ENCODE measurements at places on chromosomes 16 and 17.
A peak's percentile ranks its signal among the peaks of the same experiment; 100 is the strongest.

DNA sequence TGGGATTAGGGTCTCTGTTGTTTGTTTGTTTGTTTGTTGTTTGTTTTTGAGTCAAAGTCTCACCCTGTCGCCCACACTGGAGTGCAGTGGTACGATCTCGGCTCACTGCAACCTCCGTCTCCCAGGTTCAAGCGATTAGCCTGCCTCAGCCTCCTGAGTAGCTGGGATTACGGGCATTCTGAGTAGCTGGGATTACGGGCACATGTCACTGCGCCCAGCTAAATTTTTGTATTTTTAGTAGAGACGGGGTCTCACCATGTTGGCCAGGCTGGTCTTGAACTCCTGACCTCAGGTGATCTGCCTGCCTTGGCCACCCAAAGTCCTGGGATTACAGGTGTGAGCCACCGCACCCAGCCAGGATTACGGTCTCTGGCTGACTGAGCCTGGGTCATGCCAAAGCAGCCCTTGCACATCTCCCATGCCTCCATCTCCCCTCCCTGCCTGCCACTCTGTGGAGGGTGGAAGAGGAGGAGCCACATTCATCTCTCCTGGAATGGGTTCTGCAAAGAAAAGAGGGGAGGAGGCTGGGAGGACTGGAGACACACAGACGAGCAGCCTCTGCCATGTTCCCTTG is 59.2 kb downstream of the BEAN1 start:
- no peak for DNase-seq

DNA sequence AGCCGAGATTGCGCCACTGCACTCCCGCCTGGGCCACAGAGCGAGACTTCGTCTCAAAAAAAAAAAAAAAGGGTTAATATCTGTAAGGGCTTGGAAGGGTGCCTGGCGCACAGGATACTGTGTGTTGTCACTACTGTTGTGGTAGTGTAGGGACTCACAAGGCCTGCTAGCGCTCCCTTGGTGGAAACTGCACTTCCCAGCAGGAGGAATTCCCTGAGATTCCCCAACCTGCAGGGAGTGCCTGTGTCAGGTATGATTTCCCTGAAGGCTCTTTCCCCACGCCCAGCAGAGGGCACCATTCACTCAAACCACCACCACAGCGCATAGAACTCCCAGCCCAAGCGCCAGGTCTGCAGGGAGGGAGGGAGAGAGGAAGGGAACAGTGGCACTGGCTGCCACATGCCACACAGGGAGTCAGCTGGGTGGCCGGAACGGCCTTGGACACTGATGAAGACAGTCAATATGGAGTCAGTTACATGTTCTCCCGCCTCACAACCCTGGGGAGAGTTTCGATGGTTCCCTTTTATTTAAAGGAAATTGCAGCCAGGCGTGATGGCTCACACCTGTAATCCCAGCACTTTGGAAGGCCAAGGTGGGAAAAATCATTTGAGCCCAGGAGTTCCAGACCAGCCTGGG is 32.7 kb upstream of the CDH1 start:
- DNase-seq, result peak; percentile 65

GRCh38 chr17:80663781-80664206 is 119.2 kb downstream of the RPTOR start:
- DNase-seq, result peak; percentile 33

DNA sequence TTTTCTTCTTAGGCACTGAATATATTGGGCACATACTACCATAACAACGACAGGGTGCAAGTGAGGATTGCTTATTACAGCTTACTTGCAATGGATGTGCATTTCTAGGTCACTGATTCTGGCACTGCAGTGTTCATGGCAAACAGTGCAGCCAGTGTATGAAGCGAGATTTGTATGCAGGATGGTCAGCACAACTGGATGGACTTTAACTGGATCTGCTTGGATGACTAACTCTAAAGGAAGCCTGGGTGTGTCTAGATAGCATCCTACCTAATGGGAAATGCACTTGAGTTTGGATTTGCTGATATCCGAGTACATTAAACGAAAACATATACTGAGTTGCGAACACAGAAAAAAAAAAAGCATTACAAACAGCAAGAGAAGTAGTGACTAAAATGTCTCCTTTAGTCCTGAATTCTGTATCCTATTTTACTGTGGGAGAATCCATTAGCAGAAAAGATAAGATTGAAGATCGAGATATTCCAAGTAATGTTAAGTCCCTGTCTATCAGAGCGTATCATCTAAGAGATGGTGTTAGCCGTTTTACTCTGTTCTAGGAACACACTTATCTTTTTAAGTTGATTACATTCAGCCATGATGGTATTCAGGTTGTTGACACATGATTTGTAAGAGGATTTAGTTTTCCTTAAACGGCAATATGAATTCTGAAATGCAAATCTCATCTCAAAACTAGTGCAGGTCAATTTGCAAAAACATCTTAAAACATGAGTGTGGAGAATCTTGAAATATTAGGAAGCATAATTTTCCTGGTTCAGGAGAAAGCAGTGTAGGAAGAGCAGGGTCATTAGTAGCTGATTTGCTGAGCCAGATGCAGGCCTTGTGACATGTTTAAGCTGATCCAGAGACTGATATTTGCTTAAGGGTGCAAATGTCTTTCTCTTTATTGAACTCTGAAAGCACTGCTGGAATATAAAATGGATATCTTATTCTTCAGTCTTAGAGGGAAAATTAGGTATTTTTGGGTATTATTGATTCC is 142.6 kb upstream of the CPHXL start:
- no peak for DNase-seq

GRCh38 chr17:67174190-67174589 is 70.8 kb downstream of the HELZ start:
- DNase-seq, result no peak

GRCh38 chr17:27596096-27596495 is 34.9 kb upstream of the LGALS9 start:
- DNase-seq, result no peak

- no peak for DNase-seq
Observed at GRCh38 chr17:45946841-45947256, 52.2 kb upstream of the STH start.

- no peak for DNase-seq
Observed at GRCh38 chr16:4537376-4538343, 913 bp downstream of the CDIP1 start.

DNA sequence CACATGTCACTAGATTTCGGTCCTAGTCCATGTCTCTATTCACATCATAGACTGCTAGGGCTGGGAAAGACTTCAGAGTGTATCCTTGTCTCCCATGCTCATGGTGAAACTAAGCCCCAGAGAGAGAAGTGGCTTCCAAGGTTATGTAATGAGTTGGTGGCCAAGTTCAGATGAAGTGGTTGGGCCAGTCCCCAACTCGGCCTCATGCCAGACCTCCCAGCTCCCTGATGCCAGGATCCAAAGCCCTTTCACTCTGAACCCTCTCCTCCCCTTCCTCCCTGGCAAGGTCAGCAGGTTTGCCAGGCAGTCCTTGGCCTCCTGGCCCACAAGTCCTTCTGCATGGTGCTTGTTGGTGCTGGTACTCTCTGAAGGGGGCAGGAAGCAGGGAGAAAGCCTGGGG is 189.7 kb downstream of the AXIN2 start:
- DNase-seq, result no peak

DNA sequence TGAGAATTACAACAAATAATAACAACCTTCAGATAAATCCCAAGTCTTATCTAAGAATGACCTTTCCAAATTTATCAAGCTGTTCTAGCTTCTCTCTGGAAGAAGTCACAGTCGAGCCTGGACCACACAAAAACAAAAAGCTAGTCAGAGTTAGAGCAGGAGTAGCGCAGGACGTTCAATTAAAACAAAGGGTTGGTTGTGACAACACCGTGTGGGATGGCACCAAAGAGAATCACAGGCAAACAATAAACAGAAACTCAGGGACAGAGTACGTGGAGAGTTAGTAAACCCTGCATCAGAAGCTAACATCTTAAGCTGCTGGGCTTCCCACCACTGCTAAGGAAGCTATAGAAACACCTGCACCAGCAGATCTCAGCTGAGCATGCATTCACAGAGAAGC is 23.8 kb downstream of the ARHGAP17 start:
- no peak for DNase-seq

DNA sequence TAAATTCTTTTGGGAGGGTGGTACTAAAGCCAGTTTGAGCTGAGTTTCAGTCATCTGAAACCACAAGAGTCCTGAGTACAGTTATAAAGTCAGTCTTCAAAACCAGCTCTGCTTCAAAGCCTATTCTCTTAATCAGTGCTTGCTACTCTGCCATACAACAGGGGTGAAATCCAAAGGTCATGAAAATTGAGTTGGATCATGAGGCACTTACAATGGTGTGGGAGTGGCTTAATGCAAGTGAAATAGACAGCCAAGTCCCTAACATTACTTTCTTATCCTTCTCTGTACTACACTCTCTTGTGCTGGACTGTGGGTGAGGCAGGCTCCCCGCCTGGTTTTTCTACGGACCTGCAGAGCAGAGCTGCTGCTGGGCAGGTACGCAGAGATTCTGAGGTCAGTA is 12.4 kb downstream of the CBLN1 start:
- no peak for DNase-seq

DNA sequence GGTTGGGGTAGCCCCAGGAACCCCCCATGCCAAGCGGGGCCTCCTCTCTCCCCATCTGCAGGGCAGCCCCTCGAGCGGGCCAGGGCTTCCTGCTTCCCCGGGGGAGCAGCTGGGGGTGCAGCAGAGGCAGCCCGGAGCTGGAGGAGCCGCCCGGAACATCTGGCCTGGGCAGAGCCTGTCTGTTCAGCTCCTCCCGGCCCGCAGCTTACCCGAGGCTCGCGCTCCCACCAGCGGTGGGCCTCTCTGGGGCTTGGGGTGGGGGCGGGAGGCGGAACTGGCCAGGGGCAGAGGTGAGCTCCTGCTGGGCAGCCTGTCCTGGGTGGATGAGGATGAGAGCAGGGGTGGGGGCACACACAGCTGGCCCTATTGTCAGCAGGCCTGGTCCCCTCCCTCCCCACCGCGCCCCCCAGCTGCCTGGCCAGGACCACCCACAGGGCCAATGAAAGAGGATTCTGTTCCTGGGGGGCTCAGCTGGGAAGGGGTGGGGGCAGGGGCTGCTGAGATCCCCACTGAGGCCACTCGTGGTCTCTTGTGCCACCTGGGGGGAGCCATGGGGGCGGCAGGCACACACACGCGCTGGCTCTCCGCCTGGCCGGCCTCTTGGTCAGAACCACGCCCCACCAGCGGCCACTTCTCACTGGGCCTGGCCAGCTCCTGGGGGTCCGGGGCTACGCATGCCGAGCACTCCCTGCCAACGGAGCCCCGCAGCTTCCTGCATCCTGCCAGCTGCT is 34.7 kb downstream of the BAHCC1 start:
- no peak for DNase-seq

DNA sequence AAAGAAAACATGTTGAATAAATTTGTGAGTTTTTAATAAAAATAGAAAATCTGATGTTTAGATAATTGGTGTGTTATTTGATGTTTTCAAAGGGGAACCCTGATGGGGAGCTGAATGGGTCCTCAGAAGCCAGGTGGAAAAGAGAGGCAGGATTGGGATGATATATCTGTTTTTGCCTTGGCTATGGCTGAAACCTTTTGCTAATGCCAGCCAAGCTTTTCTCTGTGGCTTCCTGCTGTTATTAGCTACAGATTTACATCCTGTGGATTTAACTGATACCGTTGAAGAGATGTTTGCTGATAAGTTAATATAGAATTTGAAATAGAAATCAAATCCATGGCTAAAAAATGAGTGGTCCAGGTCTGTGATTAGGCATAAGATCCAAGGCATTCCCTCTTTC is 4.2 kb upstream of the AATF start:
- no peak for DNase-seq

- no peak for DNase-seq
Observed at GRCh38 chr16:23979441-23979840, 143.7 kb downstream of the PRKCB start.

GRCh38 chr17:77848257-77848656 is 110.2 kb upstream of the TNRC6C start:
- no peak for DNase-seq

DNA sequence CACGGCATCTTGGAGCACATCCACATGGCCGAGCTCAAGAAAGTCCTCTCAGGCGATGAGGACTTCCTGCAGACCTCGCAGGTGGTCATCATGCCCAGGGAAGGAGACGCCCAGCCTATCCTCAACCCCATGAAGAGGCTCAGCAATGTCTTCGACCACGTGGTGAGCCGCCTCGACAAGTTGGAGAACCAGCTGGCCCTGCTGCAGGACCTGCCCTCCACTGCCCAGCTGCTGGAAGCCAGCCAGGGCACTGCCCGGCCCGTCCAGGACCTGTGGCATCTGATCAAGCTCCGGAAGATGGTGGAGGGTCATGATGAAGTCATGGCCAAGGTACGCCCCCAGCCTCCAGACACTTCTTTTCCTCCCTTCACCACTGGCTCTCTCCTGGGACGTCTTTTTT is 440 bp downstream of the C16orf96 start:
- no peak for DNase-seq

- no peak for DNase-seq
Observed at GRCh38 chr16:15961571-15962090, 12.2 kb downstream of the ABCC1 start.

- DNase-seq, result no peak
Observed at GRCh38 chr17:18027280-18027679, 11.7 kb downstream of the ATPAF2 start.

DNA sequence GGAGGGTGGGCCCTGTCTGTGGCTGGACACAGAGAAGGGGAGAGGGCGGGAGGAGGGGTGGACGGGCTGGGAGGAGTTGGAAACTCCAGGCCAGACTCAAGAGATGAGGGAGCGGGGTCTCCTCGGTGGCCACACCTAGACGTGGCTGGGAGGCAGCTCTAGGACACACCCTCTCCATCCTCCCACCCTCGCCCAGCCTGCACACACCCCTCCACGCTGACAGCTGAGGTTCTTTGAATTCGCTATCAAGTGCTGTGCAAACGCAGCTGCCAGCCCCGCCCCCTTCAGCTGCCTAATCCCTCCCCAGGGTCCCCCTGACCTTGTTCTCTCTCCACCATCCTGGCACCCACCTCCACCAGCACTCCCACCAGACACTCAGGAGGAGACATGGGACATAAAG is 48.7 kb downstream of the DNAH17 start:
- DNase-seq, result no peak

All from activated T-cell treated with anti-CD3 and anti-CD28 coated beads for 24 hours (primary cell).